GM13976 (cell line): ENCODE measurements at places on chromosomes 3 and 15.

DNA sequence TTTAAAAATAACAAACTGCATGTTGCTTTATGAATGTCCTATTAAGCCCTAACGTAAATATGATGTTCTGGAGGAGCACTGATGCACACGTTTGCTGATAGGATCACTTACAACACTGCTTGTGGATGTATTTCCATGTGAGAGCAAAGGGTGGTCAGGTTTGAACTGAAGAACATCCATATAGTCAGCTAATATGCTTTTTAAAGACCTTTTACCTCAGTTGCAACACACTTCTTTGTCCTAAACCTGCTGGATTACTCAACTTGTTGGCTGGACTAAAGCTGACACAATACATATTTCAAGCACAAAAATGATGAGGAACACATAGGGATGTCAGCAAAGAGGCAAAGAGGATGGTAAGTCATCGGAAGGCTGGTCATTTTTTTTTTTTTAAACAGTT lies 186.6 kb downstream of the TIGIT start:
- no peak for DNase-seq

DNA sequence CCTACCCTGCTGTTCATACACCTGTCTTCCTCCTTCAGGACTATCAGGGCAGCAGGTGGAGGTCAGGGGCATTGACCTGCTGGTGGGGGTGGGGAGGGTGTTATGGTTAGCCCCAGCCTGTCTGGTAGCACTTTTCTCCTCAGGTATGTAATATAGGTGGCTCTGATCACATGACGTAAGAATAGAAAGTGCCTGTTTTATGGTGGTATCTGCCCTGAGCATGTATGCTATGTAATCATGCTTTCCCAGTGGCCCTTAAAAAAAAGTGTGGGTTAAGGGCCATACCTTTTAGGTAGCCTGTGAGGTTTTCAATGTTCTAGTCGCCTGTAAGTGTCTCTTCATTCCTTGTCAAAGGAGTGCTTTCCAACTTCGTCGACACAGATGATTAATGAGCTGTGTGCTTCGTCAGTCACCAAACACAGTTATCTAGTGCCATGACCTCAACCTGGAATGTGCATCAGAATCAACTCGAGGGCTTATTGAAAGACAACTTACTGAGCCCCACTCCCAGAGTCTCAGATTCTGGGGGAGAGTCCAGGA lies 86.3 kb downstream of the KLHL25 start:
- no peak for DNase-seq

DNA sequence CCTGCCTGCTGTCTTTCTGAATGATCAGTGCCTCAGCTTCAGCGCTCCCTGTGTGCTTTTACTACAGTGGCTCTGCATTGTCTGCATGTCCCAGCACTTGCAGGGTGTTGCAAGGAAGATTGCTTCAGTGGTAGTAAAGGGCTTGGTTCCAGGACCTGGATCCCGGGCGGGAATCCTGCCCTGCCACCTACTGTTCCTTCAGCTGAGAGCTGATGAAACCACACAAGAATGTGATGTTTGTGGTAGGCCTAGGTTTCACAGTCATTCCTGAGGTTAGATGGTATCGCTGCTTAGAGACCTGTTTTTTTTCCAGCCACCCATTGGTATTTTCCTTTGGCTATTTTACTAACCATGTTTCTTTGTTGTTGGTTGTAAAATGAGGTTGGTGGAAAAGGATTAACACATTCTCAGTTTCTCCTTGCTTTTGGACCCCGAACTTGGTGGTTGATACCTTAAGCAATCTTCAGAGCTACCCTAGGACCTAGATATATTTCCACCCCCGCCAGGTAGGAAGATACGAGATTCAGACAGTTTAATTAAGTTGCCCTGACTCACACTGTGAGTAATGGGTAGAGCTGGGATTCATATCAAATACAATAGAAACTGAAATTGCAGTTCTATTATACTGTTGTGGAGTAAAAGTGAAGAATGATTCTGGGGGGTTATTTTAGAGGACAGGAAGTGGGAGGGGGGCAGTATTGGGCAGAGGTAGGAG lies 11.4 kb downstream of the GPR87 start:
- DNase-seq = no peak

DNA sequence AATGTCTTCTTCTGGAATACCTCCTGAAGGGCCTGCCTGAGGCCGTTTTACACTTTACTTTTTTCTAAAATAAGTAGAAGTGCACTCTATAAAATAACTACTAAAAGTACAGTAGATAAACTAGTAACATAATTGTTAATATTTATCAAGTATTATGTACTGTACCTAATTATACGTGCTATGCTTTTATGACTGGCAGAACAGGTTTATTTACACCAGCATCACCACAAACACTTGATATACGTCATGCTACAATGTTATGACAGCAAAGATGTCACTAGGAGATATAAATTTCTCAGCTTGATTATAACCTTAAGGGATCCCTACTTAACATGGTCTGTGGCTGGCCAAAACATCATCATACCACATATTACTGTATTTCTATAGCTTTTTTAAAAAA lies 29.4 kb downstream of the DLG1 start:
- no peak for DNase-seq

GRCh38 chr15:31901501-31901900 lies 128.8 kb upstream of the CHRNA7 start:
- DNase-seq = no peak

DNA sequence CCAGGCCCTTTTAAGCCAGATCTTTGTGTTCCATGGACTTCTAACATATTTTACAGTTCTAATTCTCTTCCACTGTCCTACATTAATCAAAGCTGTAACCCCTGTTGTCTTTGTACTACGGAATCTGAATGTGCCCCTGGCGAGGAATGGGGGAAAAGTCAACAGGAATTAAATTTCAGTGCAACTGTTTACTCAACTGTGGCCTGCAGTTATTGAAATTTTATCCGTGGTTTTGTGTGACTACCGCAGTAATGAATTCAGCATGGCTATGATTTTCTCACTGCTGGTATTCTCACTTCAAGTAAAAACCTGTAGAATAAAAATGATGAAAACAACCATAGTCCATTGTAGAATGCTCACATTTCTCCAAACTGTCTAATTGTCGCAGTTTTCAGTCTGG lies 388.0 kb downstream of the FOXP1 start:
- DNase-seq = no peak

- no peak for DNase-seq
Observed at GRCh38 chr3:175748087-175748730, 889.1 kb downstream of the NAALADL2 start.

DNA sequence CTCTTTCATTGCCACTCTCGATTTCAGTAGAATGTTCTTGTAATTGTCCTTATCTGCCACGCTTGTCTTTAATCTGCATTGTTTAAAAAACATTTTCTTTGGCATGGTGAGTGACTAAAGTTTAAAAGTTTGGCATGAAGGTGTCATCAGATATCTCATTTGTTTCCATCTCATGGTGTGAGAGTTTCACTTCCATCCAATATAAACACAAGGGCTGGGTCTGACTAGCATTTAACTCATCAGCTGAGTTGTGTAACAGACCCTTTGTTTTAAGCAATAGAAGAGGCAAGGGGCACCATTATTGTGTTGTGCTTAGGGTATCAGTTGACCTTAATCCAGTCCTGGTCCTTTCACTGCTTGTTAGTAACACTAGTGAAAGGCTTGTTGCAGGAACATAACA lies 49.9 kb upstream of the IL12A start:
- DNase-seq = no peak

- peak; percentile 4 for DNase-seq
Observed at GRCh38 chr15:70440416-70441138, 322.8 kb downstream of the UACA start.

GRCh38 chr3:86702381-86702958 lies 288.5 kb downstream of the VGLL3 start:
- no peak for DNase-seq

DNA sequence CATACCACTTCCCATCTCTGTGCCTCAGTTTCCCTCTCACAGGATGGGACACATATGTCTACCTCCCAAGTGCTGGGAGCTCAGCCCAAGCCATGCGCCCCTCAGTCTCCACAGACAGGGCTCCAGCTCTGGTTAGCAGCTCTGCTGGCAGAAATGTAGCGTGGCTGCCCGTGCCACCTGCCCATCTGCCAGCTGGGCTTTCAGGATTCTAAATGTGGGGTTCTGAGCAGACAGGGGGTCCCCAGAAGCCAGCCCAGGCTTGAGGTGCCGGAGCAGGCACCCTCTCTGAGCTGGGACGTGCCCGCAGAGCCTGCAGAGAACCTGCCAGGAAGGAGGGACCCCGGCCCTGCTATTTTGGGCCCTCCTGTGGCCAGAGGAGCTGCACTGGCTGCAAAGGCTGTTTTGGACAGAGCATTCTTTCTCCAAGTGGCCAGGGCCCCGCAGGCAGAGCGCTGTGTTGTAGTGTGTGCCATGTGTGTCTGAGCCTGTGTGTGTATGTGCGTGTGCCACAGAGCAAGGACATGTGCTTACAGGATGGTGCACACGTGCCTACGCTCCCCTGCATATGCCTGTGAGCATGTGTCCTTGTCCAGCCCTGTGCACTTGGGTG lies 31.7 kb downstream of the PSTPIP1 start:
- no peak for DNase-seq

DNA sequence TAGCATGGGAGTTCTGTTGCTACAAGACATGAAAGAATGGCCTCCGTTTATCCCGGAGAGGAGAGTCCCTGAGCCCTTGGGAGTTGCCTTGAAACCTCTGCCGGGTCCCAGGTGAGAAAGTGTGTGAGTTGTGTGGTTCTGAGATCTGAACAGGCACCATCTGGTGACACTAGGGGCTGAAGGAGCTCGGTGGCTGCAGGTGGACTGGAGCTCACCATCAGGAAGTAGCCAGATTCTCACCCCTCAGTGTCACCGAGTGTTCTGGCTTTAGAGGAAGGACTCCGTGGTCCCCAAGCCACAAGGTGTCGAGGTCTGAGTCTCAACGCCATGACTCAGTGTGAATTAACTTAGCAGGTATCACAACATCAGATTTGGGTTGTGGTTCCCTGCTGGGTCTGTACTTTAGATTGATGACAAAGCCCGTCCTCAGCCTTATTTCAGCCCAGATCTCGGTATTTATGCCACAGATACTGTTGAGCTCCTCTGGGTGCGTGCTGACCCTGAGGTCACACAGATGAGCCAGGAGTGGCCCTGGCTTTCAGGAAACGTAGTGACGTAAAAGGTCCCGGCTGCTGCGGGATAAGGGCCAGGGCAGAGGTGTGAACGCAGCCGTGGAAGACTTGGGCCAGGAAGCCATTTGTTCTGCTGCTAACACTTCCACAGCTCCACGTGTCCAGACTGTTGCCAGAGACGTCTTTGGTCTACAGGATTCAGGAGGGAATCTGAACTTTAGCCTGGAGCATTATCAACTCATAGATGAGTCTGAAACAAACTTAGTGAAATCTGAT lies 54.4 kb downstream of the PGPEP1L start:
- peak; percentile 61 for DNase-seq

GRCh38 chr3:69743975-69744906 lies 5.0 kb downstream of the MITF start:
- no peak for DNase-seq

- no peak for DNase-seq
Observed at GRCh38 chr3:184415203-184415490, 35.3 kb downstream of the CHRD start.

DNA sequence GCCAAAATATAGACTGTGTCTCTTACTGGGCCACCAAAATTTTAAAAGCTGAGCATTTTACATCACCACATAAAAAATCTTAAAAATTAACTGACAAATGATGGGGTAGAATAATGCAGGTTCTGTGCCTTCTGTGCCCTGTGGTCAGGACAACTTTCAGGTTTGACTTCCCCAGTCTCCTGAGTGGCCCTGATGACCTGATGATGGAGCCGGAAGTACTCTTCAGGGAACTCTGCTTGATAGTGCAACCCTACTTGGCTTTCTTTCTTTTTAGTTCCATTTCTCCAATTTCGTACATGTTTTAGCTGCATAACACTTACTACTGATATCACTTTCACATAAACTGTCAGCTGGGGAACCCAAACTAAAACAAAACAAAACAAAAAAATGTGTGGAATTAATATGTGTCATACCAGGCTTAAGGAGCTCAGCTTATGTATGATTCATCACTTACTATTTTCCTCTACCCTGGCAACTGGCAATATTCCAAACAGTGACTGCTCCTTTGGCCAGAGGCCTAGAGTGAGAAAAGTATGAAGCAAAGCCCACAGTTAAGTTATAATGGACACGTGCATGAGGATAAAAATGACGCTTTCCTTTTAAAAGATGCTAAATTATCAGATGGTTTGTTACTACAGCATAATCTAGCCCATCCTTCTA lies 194.3 kb downstream of the BCHE start:
- no peak for DNase-seq

DNA sequence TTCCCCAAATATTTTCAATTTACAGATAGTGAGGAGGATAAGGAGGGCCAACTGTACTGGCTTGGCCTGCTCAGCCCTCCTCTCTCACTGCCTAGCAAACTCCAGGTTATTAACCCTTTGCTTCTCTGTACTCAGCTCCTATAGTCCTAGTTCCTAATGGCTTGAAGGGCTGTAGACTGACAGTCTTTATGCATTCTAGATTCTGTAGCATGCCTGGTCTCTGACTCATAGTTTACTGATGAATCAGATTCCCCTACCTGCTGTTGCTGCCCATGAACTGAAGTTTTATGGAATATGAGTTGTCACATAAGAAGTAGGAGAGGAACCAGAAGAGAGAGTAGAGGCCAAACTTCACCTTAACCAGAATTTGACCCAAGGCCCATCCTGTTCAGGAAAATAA lies 27.1 kb upstream of the MAP3K13 start:
- DNase-seq = no peak

GRCh38 chr3:172577987-172578570 lies 54.8 kb upstream of the TNFSF10 start:
- no peak for DNase-seq

- no peak for DNase-seq
Observed at GRCh38 chr3:59093521-59093920, 43.7 kb upstream of the CFAP20DC start.

GRCh38 chr15:82763361-82764116 lies 42.3 kb downstream of the FSD2 start:
- DNase-seq = no peak

GRCh38 chr3:145721273-145721805 lies 439.6 kb downstream of the PLOD2 start:
- DNase-seq = no peak

- DNase-seq = peak; percentile 80
Observed at GRCh38 chr15:34582461-34583371, 735 bp downstream of the GOLGA8B start.

DNA sequence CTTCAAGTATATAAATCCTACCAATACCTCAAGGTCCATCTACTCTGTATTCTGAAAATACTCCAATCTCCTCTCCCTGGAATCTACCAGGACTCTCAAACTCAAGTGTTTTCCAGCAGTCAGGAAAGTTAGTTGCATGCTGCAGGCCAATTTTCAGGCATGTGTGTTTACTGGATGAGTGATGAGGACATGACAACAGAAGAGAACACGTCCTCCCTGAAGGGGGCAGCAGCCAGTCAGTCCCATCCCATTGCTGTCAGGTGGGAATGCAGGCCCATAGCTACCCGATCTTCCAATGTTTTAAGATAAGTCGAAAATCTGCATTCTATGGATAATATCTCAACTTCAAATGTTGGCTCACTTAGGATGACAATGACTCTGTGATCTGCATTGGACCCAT lies 496.2 kb downstream of the FHIT start:
- no peak for DNase-seq
